Astrocyte (in vitro differentiated cells and primary cell): ENCODE measurements at places on chromosomes 6 and 20.

DNA sequence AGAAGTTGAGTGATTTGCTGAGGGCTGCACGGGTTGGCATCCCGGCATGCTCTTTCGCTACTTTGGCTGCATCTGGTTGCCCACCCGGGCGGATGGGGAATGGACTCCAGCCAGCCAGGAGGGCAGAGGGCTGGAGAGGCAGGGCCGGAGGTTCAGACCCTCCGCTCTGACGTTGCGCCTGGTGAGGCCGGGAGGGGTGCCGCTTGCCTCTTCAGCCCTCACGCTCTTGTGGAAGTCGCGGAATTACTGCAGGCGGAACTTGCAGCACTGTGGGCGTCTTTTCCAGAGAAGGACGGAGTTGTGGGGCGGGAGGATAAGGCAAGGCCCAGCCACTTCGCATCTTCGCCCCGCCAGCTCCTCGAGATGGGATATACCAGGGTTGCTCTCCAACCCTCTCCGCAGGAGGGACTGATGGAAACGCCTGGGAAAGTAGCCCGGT lies 656 bp downstream of the RTEL1 start:
- DNase-seq = peak; percentile 47

DNA sequence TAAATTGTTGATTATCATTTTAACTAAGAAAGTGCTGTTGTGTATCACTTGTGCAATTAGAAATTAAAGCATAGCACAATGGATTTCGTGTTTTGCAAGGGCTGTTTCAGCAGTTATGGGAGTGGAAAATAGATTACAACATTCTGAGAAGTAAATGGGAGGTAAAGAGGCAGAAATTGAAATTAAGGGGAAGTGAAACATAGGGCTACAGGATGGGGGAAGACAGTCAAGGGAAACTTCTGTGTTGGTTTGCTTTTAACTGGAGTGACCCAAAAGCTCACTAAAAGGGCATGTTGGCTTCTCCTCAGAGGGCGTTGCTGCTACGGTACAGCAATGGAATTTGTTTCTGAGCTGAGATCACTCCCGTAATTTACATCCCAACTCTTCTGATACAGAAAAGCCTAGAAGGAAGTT lies 147.5 kb downstream of the BCAS1 start:
- DNase-seq = no peak

GRCh38 chr6:53598265-53598907 lies 53.5 kb upstream of the GCLC start:
- no peak for DNase-seq

DNA sequence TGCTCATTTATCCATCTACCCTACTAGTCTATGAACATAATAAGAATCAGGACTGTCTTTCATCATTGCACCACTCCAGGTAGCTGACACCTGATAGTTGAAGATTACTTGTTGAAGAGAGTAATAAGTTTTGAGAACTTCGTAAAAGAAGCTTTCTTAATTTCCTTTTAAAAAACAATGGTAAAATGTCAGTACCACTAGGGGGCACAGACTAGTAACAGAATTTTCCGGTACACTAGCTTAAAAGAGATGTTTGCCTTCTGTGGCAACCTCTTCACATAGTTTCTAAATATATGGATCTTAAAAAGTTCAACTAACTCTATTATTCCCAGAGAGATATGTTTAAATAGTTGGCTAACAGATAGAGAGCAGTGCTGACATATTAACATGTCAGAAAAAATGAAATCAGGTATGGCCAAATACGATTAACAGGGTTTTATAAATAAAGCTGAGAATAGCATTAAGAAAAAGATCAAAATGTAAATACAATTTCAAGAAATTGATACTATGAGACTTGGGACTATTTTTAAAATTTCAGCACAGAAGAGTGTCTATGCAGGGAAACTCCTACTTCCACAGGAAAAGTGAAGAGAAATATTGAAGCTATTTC lies 5.4 kb upstream of the KCNQ5 start:
- no peak for DNase-seq

DNA sequence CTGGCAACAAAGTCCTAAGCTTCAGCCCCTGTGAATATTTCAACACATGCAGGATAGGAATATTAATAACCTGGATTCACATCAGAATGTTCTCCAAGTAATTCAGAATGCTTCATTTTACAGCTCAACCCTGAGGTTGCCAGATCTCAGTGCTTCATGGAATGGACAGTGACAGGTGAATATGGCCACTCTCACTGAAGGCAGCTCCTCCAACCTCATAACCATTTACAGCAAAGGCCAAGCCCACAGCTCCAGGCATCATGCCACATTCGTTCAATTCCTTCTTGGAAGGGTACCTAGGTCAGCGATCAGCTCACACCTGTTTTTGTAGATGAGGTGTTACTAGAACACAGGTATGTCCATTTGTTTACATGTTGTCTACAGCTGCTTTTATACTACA lies 17.1 kb downstream of the CLIC5 start:
- DNase-seq = no peak

GRCh38 chr20:1331101-1331500 lies 2.2 kb upstream of the SDCBP2 start:
- DNase-seq = no peak

DNA sequence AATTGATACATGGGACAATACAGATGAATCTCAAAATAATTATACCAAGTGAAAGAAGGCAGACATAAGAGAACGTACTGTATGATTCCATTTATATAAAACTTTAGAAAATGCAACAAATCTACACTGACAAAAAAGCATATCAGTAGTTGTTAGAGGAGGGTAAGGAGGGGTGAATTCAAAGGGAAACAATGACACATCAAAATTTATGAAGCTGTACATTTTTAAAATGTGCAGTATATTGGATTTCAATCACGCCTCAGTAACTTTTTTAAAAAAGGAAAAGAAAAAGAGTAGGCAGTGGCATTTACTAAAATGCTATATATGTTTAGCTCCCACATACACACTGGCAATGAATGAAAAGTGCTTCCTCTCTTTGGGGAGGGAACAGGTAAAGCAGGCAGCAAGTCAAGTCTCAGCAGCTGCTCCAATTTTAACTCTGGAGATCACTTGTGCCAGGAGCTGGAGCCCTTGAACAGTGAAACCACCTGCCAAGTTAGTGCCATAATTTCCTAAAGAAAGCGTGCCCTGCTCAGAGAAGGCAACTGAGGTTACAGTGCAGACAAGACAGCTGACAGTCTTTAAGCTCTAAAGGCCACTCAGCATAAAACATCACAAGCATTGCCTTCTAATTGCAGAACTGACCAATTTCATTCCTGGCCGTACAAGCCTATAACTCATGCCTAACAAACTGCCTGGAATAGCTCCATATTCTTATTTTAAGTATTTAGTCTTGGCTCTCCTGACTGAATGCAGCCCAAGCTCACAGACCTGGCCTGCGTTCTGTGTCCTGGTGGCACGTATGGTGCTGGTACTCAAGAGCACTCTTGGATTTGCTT lies 10.9 kb downstream of the FKBP1A start:
- DNase-seq = peak; percentile 22

- no peak for DNase-seq
Measured at GRCh38 chr6:76609160-76609559, 536.7 kb upstream of the IMPG1 start.

DNA sequence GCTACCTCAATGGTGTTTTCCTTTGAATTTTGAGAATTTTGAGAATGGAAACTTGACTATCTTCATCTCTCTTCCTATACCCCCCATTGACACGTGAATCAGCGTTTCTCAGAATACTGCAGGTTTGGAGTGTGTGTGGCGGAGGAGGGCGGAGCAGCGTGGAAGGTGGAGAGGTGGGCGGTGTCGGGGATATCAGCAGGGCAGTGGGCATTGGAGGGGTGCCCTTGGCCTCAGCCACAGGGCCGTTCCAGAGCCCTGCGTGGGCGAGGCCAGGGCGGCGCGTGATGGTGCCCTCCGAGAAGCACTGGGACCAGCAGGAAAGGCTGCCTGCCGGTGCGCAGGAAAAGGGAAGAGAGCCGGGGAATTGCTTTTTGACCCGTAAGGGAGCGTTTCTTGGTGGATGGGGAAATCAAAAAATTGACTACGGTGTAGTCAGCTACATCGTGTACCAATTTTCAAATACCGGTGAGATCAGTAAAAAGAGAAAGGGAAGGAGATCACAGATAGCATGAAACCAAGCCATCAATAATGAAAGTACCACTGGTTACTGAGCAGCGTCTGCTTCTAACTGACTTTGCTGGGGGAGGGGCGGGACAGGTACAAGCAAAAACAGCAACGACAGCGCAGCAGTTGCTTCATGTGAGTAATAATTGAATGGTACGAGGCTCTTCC lies 82.7 kb upstream of the DUSP22 start:
- DNase-seq = no peak

DNA sequence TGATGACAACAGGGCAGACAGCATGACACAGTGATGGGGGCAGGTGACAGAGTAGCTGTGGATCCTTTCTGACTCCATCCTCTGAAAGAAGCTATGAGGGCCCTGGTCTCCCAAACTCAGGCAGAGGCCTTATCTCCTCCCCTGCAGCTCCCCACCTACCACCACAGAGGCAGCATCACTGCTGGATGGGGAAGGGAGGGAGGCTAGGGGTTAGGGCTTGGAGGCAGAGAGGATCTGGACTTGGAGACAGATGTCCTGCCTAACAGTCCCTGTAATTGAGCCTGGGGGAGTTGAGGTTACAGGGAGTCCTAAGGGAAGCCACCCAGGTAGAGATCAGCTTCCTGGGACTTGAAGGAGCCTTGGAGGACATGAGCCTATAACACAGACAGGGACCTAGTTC lies 37.9 kb downstream of the FAM110A start:
- DNase-seq = no peak

GRCh38 chr6:130900913-130901312 lies 73.7 kb downstream of the SMLR1 start:
- DNase-seq = peak; percentile 70

DNA sequence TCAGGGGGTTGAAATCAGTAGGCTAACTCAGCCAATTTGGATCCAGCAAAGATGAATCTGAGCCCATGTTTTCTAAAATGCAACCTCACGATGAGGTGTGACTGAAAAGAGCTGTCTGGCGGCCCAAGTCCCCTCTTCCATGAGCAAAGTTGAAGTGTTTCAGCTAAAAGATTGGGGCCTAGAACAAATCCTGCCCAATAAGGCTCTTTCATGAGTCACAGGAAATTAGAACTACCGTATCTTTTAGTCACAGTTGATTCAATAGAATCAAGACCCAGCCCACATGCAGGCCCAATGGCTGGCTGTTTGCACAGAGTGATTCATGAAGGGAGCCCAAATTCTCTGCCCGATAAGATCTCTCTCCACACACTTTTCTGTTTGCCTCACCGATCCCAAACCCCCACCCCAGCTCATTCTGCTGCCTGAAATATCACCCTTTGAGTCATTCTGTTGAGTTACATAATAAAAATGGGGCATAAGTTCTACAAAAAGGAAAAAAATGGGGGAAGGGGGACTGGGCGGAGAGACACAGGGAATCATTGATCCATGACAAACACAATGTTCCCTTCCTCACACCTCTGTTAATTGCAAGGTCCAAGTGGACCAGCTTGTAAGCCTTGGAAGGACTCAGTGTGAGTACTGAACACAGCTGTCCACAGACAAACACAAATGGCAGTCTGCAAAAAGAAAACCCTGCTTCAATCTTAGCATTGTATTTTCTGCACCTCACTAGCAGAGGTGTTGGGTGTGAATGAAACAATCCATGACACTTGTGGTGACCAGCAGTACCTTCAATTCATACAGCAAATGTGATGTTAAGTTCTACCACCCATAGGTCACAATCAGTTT lies 13.8 kb downstream of the FOXQ1 start:
- DNase-seq = peak; percentile 94

- DNase-seq = no peak
Measured at GRCh38 chr20:58340853-58341252, 31.3 kb downstream of the RAB22A start.
